ENCODE measurements at places on chromosomes 1 and 21. TPM values are rescaled to one million over a fixed set of nuclear protein-coding genes. Genes with fewer than 3 reads are reported as not detected.

The FALEC gene
- not detected for polyA plus RNA-seq

The ORC1 gene
- 36.9 TPM for polyA plus RNA-seq

The AXDND1 gene
- polyA plus RNA-seq = not detected

The ARHGEF16 gene
- 25.0 TPM for polyA plus RNA-seq

The LSM10 gene
- polyA plus RNA-seq = 140 TPM

The PLEKHN1 gene
- polyA plus RNA-seq = 1.2 TPM

The ECM1 gene
- polyA plus RNA-seq = 1.1 TPM

The ABCA4 gene
- polyA plus RNA-seq = 0.06 TPM

The PALMD gene
- polyA plus RNA-seq = not detected

The BATF3 gene
- 6.6 TPM for polyA plus RNA-seq

The ALDH4A1 gene
- polyA plus RNA-seq = 57.4 TPM

The DNAJC6 gene
- 1.6 TPM for polyA plus RNA-seq

The RNU1-4 gene
- under 0.01 TPM for polyA plus RNA-seq

The AUNIP gene
- polyA plus RNA-seq = 15.4 TPM

The ARHGAP30 gene
- 0.50 TPM for polyA plus RNA-seq

The DCLRE1B gene
- polyA plus RNA-seq = 5.5 TPM

The CHI3L2 gene
- polyA plus RNA-seq = not detected

The PGM1 gene
- polyA plus RNA-seq = 37.4 TPM

The STIL gene
- polyA plus RNA-seq = 13.6 TPM

The KPRP gene
- not detected for polyA plus RNA-seq

The SV2A gene
- 41.8 TPM for polyA plus RNA-seq

The CHRM3 gene
- 3.4 TPM for polyA plus RNA-seq

The GJA5 gene
- polyA plus RNA-seq = 2.0 TPM

The IRF6 gene
- polyA plus RNA-seq = 9.6 TPM

The PLK3 gene
- 12.3 TPM for polyA plus RNA-seq

The SETDB1 gene
- 27.5 TPM for polyA plus RNA-seq

The KRTAP21-2 gene
- not detected for polyA plus RNA-seq

The KCNE2 gene
- 0.14 TPM for polyA plus RNA-seq

The AADACL4 gene
- 0.13 TPM for polyA plus RNA-seq

The CDA gene
- 11.3 TPM for polyA plus RNA-seq
